ENCODE measurements at places on chromosomes 11 and 22.
A peak's percentile ranks its signal among the peaks of the same experiment; 100 is the strongest.

- DNase-seq = no peak
Observed at GRCh38 chr11:46528445-46529094, 65.3 kb downstream of the AMBRA1 start.

DNA sequence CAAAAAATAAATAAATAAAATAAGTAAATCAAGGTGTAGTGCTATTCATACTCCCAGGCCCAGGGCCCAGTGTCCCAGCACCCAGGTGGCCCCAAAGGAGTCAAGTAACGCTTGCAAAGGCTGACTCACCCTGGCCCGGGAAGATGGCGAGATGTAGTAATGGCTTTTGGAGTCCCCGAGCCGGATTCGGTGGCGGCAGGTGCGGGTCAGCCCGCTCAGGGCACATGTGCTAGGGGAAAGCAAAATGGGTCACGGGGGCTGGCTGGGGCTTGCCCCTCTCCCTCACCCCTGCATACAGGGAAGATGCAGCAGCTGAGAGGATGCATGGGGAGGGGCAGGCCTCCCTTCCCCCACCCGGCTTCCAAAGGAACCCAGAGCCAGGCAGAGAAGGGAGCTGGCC lies 11.0 kb upstream of the FADS3 start:
- no peak for DNase-seq

DNA sequence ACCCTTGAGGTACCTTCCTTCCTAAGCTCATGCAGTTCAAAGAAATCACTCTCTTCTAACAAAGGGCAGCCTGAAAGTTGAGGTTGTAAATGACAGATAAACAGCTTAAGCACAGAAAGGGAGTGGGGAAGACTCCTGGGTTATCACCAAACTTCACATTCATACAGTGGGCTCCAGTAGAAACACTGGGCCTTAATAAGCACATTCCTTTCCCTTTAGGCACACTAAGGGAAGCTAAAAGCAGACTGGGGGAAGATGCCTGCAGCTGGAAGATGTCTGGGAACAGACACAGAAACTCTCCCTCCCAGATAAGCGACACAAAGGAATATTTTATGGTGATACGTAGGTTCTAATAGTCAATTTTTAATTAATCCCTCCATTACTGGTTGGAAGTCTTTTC lies 350.3 kb upstream of the MPPED2 start:
- no peak for DNase-seq

DNA sequence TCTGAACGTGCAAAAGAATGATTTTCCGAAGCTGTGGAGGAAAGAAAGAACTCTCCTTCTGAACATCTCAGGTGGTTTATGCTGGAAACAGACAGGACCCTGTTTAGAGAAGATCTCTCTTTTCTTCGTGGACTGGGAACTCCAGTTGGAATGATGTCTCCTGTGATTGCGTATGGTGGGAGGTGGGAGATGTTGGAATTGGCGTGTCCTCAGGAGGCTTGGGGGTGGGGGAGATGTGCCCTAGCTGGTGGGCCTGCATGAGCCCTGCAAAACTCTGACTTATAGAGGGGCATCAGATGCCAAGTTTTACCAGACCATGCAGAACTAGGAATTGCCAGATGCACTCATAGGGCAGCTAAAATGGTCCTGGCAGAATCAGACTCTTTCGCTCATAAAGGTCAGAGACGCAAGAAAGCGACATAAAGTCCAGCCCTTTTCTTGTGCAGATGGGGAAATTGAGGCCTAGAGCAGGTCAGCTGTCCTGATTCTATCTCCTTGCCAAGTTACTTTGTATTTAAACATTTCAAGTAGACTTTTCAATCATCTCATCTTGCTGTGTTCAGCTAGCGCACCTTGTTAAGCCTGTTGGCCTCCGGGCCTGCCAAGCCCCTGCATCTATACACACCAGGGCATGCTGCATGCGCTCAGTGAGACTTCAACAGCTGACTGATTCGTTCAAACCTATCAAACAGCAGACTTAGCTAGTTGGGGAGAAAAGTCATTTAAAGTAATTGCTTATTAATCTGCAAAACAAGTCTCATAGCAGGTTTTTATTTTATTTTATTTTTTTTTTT lies 34.2 kb upstream of the EHF start:
- no peak for DNase-seq

- DNase-seq = peak; percentile 99
Observed at GRCh38 chr11:83156144-83156995, 561 bp upstream of the PCF11 start.

DNA sequence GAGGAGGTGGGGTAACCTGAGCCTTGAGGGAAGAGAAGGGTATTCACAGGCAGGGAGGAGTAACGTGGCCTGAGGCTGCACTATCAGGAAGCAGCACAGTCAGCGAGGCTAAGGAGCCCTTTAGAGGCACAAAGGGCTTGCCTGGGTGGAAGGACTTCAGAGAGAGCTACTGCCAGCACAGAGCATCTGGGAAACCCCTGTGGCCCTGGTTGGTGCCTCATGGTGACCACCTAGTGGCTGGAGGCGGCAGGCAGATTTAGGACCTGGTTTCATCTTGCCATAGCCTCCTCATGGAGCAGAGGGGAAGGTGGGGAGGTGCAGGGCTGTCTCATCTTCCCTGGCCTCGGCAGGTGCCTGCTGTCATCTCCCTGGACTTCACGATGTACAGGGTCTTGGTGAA lies 64.5 kb downstream of the MPPED1 start:
- DNase-seq = no peak

DNA sequence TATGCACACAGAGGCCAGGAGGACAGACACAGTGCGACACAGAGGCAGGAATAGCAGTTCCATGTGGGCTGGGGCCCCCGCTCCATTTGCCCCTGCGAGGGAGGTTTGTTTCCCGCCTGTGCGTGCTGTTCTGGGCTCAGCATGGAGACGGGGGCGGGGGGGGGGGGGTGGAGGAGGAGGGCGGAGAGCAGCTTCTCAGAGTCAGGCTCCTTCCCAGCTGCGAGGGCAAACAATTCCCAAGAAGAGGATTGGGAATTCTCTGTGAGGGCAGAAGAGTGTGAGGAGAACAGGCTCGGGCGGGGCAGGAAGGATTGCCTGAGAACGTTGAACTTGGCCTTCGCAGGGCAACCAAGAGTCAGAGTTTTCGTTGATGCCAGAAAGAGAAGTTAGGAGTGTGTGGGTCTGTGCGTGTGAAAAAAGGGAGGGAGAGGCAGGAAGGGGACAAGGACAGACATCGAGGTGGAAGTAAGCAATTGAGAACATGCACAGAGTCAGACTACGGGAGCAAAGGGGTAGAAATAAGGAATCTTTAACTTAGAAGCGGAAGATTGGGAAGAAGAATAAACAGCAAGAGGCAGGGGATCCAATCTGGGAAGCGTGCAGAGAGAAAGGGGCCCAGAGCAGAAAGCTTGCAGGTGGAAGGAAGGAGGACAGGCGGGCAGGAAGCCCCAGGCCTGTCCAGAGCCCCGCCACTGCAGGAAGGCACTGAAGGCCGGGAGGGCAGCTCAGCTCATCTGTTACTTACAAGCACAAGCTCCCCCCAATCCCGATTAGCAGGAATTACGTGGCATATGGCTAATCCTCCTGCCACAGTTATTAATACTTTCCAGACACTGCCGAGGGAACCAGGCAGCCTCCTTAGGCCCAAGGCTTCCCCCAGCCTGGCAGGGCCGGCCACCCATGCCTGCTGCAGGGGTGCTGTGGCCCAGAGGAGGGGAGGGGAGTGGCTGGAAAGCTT lies 15.6 kb upstream of the JAM3 start:
- DNase-seq = no peak

GRCh38 chr11:57255618-57256017 lies 18.6 kb upstream of the APLNR start:
- DNase-seq = no peak

DNA sequence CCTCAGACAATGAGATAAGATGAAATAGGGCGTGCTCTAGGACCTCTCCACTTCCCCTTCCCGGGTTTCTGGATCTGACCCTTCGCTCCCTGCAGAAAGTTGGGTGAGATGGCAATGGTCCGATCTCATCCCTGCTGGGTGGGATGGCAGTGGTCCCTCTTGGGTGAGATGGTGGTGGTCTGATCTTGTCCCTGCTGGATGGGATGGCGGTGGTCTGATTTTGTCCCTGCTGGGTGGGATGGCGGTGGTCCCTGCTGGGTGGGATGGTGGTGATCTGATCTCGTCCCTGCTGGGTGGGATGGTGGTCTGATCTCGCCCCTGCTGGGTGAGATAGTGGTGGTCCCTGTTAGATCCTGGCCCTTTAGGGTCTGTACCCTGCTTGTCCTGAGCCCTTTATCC lies 21.3 kb downstream of the ST14 start:
- DNase-seq = no peak

GRCh38 chr22:19886605-19887255 lies 32.1 kb upstream of the GNB1L start:
- no peak for DNase-seq

- DNase-seq = no peak
Observed at GRCh38 chr11:124207102-124207792, 24.1 kb downstream of the OR10D3 start.

DNA sequence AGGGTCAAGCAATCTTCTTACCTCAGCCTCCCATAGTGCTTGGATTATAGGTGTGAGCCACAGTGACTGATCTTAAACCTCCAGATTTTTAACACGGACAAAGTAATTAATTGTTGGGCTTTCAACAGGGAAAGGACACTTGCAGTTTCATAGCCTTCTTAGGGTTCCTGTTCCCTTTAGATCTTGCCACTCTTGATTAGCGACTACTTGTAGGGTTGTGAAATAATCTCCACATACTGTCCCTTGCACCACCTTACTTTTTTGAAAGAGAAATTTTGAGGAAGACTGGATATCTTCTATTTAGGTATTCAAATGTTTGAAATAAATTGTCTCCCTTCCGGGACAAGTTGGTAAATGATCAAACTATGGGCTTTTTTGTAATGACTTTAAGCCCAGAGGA lies 7.6 kb downstream of the MS4A4E start:
- DNase-seq = no peak

DNA sequence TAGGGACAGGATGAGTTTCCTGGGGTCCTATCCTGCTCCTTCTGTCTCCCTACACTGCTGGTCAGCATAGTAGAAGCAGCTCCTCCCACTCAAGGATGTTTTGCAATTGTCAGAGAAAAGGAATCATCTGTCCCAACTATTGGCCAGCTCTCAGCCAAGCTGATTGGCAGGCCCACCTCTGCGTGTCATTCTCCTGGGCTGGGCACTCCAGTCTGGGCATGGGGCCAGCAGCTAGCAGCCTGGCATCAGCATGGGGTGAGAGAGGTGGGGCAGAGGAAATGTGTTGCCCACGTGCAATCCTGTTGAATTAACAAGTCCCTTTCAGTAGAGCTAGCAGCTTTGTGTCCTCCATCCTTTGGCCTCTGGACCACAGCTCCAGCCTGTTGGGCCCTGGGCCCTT lies 14.1 kb downstream of the ANKK1 start:
- DNase-seq = peak; percentile 70

DNA sequence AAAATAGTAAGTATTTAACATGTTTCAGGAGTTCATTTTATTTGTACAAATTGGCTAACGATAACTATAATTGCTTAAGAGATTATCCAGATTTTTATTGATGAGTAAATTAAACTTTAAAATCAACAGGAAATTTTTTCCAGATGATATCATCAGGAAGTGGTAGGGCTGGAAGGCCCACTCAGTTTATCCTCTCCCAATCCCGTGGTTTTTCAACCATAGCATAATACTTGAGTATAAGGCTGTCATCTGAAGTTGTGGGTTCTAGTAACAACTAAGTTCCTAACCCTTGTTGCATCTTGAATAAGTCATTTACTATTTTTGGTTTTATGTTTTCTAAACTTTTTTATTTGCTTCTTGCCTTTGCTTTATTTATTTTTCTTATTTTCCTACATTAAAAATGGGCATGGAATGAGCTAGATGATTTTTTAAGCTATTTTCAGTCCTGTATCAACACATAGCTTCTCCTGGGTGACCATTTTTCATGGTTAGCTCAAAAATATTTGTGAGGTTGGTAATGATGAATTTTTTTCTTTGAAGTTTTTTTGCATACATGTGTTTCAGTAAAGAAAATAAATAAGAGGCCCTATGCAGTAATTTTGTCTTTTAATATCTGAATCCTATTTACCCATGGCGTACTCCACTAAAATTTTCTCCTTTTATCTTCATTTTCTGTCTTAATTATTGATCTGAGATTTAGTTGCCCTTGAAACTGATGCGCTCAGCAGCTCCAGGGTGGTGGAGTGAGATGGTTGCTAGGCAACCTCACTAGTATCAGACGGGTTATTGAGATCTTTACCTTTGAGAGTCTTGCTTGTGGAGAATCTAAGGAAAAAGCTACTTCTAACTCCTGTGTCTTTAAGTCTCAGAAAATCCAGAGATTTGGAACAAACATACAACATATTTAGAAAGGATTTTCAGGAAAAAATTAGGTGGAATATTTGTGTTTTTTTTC lies 452.0 kb upstream of the CCDC179 start:
- no peak for DNase-seq

GRCh38 chr11:62450543-62451240 lies 31.9 kb downstream of the SCGB1A1 start:
- DNase-seq = no peak

DNA sequence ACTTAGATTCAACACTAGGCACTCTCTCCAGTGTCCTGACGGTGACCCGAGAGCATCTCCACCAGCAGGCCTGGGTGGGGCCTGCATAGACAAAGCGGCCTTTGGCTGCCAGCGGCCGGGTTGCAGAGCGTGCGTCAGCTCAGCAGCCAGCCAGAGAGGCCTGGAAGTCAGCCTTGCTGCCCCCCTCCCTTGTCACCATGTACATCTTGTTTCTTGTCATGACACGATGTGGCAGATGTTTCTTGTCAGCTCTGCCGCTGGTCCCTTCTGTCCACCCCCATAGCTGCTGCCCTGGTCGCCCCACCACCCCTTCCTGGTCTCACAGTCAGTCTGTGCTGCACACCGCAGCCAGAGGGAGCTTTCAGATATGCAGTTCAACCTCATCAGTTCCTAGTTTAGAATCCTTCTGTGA lies 33.1 kb upstream of the CBX7 start:
- DNase-seq = no peak

DNA sequence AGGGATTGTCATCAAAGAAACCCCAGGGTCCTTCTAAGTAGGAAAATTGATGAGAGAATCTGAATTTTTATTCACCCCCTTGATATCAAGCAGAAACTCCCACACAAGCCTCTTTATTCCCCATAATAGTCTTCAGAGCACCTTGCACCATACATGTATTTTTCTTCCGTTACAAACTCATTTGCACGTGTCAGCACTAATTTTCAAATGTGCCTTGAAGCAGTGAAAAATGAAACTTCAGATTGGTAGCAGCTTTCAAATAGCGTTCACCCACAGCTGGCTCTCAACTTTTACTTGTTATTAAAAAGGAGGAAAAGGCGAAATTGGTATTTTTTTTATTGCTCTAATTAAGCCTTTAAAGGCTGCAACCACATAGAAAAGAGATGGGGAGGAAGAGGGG lies 343.0 kb upstream of the TENM4 start:
- DNase-seq = no peak

DNA sequence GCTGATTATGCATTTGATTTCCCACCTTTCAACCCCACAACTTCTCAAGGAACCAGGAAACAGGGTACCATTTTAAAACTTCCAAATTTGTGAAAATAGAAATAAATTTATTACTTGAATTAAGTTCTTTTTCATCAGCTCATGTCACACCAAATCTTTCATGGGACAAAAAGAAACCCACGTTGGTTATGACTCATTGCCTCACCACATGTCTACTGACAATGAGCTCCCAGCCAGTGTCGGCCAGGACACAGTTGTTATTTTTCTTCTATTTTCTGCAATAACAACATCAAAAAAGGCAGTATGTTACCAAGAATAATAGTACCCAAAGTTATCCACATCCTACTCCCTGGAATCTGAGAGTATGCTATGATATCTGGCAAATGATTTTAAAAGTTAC lies 17.3 kb downstream of the MS4A6A start:
- DNase-seq = no peak

All from transverse colon (tissue), 4 donors.